Kidney glomerular epithelial cell (primary cell): ENCODE measurements at places on chromosomes 1 and 21.

GRCh38 chr1:1629430-1630190, 2.4 kb upstream of the MMP23B start:
- DNase-seq: no peak

DNA sequence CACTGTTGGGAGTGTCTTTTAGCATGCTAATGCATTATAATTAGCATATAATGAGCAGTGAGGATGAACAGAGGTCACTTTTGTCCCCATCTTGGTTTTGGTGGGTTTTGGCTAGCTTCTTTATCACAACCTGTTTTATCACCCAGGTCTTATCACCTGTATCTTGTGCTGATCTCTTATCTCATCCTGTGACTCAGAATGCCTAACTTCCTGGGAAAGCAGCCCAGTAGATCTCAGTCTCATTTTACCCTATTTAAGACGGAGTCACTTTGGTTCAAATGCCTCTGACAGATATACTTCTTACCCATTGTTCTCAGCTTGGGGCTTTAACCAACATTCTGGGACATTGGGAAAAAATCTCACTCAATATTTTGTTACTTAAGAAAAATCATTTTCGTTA, 348.7 kb downstream of the PBX1 start:
- DNase-seq: no peak

DNA sequence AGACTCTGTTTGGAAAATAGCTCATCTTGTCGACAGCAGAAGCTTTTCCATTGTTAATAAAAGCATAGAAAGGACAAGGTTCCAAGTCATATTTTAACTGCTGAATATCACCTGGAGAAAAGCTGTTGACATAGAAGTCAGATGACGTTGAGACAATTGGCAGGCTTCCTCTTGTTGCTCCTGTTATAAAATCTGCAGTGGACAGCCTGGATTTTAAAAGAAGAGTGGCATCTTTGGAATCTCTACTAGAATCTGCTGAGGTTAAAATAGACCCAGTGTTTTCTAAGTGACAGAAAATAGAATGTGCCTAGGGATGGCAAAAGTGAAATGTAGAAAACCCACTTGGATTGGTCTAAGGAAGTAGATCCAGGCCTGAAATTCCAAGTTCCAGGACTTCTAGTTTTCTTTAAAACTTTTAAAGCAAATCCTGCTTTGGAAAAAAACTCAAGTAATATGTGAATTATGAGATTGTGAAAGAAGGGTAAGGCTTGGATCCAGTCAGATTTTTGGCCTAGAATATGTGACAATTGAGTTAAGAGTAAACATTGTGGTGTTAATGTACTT, 53.6 kb upstream of the NEXN start:
- peak; percentile 7 for DNase-seq

- DNase-seq: no peak
These were observed 339.4 kb upstream of the ESRRG start for GRCh38 chr1:217062586-217062985.

DNA sequence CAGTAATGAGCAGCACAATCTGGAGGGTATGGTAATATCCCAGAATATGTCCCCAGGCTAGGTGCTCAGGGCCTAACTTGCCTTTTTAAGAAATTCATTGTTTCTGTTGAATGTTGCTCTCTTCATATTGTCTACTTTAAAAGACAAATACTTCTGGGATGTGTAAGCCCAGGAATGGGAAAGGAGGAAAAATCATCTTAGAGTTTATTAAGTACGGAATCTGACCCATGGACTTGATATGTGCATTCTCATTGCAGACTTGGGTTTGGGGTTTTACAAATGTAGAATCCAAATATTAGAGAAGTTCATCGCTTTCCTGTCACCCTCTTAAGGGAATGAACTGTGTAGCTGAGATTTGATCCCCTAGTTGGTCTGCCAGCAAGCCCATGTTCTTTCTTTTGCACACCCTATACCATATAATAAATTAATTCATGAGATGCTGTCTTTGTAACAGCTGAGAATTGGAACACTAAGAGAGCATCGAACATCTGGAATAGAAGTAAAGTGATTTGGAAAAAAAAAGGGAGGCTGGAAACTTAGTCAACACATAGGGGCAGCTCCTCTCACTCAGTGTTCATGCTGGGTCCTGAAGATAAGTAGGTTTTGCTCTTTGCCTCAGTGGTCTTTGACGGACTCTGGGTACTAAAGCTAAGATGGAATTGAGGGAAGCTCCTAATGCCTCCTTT, 235.8 kb upstream of the C1orf105 start:
- DNase-seq: no peak
